Naive thymus-derived CD8-positive, alpha-beta T cell (primary cell): ENCODE measurements at places on chromosomes 6 and 20. TPM values are rescaled to one million over a fixed set of nuclear protein-coding genes. Genes with fewer than 3 reads are reported as not detected.

- no peak for DNase-seq
Observed at GRCh38 chr20:53224851-53225250, 252.7 kb downstream of the TSHZ2 start.

- DNase-seq: no peak
Observed at GRCh38 chr20:53826597-53827291, 233.1 kb upstream of the ZNF217 start.

DNA sequence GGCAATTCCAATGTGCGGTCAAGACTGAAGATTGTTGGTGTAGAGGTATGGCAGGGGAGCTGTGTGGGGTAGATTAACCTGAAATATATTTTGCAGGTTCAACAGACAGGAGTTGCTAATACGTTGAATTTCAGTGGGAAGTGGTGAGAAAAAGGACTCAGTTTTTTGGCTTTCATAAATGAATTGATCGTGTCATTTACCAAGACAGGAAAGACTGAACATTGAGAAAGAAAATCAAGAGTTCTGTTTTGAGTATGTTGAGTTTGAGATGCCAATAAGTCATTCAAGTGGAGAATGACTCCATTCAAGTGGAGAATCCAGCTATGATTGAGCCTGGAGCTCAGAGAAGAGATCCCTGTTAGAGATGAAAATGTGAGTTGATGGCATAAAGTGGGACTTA, 31.1 kb downstream of the NFYA start:
- DNase-seq: no peak

- DNase-seq: no peak
Observed at GRCh38 chr20:57573894-57574293, 13.0 kb downstream of the PCK1 start.

DNA sequence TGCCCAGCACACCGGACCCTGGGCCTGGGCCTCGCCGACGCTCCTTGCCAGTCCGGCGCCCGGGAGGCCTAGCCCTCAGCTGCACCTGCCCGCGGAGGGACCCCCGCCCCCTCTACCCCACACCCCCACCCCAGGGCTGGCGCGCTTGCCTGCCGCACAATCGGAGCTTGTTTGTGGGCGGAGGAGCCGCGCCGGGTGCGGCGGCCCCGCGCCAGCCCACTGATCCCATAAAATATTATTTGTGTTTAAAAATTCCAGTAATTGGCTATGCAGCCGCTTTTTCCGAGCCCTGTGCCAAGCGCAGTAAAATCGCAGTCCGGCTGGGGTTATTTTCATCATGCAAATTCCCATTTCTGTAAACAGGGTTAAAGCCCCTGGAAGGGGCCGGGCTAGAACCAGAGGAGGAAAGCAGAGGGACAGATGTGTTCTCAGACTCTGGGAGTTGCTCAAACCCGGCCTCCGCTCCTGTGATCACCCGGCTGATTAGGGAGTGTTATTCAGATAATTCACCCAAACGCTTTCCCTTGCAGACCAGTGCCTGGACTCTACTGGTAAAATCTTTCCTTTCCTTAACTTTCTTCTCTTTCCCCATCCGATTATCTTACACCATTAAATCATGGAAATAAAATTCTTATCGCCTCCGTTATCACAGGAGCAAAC, 93.1 kb downstream of the NCR2 start:
- no peak for DNase-seq

GRCh38 chr6:40499215-40499614, 87.9 kb downstream of the LRFN2 start:
- DNase-seq: no peak

The CYP24A1 gene
- total RNA-seq: not detected
